Esophagus squamous epithelium (tissue), 5 donors: ENCODE measurements at places on chromosomes 3 and 15.

DNA sequence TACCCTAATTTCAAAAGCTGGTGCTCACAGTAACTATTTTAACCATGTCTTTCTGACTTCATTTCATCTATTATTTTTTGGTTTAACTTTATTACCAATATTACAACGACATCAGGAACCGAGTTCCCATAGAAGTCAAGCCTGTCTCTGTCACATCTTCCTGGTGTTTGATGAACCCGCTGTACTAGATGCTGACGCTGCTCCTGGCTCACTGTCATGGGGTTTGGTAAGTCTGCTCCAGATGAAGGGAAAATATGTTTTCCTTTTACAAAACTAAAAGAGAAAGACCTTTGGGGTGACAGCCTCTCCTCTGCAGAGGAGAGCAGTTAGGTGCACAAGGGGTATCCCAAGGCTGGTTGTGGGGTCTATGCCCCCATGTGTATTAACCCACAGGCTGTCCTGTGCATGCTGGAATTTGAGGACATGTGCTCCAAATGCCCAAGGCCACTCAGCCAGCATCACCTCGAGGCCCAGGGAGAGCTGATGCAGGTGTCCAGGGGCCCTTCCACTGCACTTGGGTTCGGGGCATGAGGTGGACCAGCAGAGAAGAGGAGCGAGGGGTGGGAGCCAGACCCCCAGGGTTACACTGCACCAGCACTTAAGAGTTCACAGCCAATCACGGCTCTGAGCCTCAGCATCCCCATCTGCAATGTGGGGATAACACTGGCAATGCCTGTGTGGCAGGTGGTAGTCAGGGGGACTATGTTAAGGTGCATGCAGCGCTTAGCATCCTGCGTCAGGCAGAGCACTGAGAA lies 62.2 kb downstream of the ATP10A start:
- H3K27ac ChIP-seq: no peak overlapping the region
- H3K27me3 ChIP-seq: no peaks in the 10 kb centered on the region
- no peak for DNase-seq
- no peaks in the 10 kb centered on the region for H3K36me3 ChIP-seq

DNA sequence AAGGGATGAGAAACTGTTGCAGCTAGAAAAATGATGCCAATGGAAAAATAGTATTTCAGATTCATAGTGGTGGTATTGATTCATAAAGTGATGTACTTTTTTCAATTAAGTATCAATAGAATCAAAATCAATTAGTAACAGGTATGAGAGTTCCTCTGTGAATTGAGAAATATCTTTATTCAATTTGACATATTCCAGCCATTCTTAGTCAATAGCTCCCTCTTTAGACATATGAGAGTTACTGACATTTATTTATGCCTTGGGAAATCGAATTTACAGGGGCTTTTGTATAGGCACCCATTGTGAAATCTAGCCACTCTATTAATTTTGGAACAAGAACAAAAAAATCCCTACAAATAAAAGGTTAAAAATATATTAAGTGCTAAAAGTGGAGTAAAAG lies 386.9 kb upstream of the CNTN3 start:
- H3K27me3 ChIP-seq: no peaks in the 10 kb centered on the region
- no peaks in the 10 kb centered on the region for H3K36me3 ChIP-seq
- H3K27ac ChIP-seq: no peak overlapping the region
- DNase-seq: no peak
- H3K4me1 ChIP-seq: no peaks in the 10 kb centered on the region

DNA sequence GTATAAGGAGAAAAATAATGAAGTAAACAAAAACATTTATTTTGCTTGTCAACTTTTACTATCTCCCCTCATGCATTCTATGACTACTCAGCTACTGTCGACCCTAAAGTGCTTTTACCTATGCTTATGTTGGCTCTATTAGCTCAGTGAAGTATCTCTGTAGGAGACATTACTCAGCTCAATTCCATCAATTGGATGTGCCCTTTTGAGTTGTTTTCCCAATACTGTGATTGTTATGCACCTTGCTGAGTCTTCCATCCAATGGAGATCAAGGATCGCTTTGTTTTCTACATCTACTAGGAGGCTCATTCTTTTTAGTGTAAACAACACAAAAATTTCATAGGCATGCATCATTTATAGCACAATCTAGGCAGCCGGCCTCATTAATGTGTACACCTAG lies 403.8 kb upstream of the ARL6 start:
- no peak overlapping the region for H3K27ac ChIP-seq
- no peak for DNase-seq

- no peak overlapping the region for H3K4me3 ChIP-seq
- no peaks in the 10 kb centered on the region for H3K36me3 ChIP-seq
- H3K4me1 ChIP-seq: no peaks in the 10 kb centered on the region
- H3K27ac ChIP-seq: no peak overlapping the region
Observed at GRCh38 chr3:135895106-135895733, 70.3 kb upstream of the PPP2R3A start.

DNA sequence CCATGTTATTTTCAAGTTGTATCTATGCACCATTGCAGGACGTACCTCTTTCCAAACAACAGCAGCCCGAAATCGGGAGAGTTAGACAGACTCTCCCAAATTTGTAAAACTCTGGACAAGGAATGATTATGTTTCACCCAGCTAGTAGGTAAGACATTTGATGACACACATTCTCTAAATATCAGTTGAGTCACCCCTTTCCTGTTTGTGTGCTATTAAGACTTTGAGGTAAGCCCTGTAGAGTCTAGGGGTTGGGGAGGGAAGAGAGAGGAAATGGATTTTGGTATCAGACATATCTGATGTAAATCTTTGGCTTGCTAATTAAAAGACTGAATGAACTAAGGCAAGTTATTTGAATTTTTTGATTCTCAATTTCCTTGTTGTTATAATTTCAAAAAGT lies 999.0 kb downstream of the TUSC7 start:
- no peak for DNase-seq
- H3K27ac ChIP-seq: no peak overlapping the region
- no peak overlapping the region for H3K4me3 ChIP-seq
- H3K36me3 ChIP-seq: no peaks in the 10 kb centered on the region
- no peaks in the 10 kb centered on the region for H3K27me3 ChIP-seq
- H3K4me1 ChIP-seq: no peaks in the 10 kb centered on the region

DNA sequence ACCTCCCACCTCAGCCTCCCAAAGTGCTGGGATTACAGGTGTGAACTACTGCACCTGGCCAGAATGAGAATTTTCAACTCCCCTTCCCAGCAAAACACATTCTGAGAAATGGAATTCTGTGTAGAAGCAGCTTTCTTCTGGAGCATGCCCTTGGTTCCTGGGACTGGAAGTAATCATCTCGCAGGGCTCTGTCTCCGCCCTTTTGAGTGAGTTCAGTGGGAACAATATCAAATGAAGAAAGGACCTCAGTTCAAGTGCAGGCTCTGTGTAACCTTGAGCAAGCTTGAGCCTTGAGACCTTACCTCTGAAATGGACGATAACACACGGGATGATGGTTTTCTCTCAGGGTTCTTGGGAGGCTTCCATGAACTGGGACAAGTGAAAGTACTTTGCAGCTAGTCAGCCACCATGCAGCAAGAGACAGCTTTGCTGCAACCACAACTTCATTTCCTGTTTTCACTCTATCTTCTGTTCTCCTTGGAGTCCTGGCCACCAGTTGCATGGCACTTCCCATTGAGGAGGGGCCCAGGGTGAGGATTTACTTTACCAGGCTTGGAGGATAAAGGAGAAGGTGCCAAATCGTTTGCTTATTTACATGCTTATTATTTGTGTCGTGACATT lies 35.7 kb upstream of the IGF1R start:
- H3K4me1 ChIP-seq: no peaks in the 10 kb centered on the region
- H3K36me3 ChIP-seq: no peaks in the 10 kb centered on the region
- no peak overlapping the region for H3K27ac ChIP-seq
- DNase-seq: no peak
- no peak overlapping the region for H3K4me3 ChIP-seq
- H3K27me3 ChIP-seq: peaks cover 24% of the 10 kb centered on the region
